Activated naive CD4-positive, alpha-beta T cell (primary cell): ENCODE measurements at places on chromosomes 1 and 21.

GRCh38 chr1:9724706-9725476 lies 73.4 kb downstream of the PIK3CD start:
- DNase-seq, result peak; percentile 63

GRCh38 chr1:226541631-226542622 lies 6.6 kb upstream of the STUM start:
- no peak for DNase-seq

DNA sequence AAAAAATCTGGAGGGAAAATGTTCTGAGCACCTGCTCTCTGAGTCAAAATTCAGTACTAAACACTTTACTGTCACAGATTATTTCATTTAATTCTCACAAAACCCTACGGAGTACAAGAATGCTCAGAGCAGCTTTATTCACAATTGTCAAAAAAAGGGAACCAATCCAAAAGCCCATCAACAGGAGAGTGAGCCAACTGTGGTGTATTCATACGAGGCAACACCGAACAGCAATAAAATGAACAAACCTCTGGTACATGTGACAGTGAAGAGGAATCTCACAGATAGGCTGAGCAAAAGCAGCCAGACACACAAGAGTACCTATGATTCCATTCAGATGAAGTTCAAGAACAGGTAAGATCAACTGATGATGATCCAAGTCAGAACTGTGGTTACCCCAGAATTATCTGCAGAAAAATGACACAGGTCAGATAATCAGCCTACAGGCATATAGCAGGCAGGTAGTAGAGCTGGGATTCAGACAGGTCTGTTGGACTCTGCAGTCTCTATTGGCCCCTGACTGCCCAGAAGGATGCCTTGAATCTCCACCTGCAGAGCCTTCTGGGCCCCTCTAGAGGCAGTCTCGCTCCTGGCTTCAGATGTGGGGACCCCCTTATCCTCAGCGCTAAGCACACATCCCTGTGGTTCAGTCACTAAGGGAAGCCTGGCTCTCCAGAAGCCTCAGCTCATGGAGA lies 19.2 kb downstream of the SLC9A1 start:
- DNase-seq, result no peak

GRCh38 chr1:40898431-40898901 lies 36.3 kb upstream of the CITED4 start:
- DNase-seq, result no peak

GRCh38 chr1:67672260-67672803 lies 12.7 kb upstream of the GADD45A start:
- no peak for DNase-seq

GRCh38 chr1:236280438-236281197 lies 1.1 kb downstream of the ERO1B start:
- no peak for DNase-seq

- DNase-seq, result no peak
These were observed 68.3 kb upstream of the NEK7 start for GRCh38 chr1:198088360-198089071.

GRCh38 chr21:33025106-33025488 lies 638 bp upstream of the OLIG2 start:
- no peak for DNase-seq

- no peak for DNase-seq
These were observed 58.5 kb upstream of the FGGY start for GRCh38 chr1:59238333-59238934.

GRCh38 chr1:54278941-54279422 lies 79.0 kb downstream of the MRPL37 start:
- DNase-seq, result no peak

DNA sequence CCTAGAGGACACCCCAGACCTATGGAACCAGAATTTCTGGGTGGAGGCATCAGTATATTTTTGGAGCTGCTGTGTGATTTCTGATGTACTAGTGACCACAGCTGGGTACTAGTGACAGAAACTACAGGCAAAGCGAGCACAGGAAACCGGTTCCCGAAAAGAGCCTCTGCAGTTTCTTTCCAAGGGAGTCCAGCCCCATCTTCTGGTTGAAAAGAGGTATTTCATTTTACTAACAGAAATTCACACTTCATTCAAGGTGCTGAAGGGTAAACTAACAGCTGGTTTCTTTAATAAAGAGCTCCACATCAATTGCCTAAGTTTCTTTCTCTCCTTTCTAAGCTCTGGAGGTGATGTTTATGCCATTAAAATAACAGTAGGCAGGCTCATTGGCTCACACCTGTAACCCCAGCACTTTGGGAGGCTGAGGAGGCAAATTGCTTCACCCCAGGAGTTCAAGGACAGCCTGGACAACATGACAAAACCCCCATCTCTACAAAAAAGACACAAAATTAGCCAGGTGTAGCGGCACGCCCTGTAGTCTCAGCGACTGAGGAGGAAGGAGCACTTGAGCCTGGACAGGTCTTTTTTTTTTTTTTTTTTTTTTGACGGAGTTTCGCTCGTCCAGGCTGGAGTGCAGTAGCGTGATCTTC lies 22.0 kb downstream of the THAP3 start:
- DNase-seq, result no peak

GRCh38 chr21:44959376-44960091 lies 19.7 kb downstream of the SLX9 start:
- no peak for DNase-seq

- no peak for DNase-seq
These were observed 1531.1 kb downstream of the MRPL39 start for GRCh38 chr21:24076179-24076578.

- DNase-seq, result no peak
These were observed 29.5 kb downstream of the TUT4 start for GRCh38 chr1:52523376-52523775.

DNA sequence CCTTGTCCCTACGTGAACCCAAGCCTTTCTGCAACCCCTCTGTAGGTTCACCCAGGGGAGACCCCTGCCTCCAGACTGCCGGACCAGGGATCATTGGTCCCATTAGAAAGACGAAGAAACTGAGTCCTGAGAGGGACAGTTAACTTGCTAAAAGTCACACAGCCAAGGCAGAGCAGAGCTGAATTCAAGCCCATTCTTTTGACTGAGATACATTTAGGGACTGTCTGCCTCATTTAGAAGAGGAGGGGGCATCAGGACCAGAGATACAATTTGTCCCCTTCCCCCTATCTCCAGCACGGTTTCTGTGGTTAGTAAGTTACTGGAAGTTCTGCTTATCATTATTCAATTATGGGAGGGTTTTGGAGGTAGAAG lies 19.1 kb downstream of the KCNQ4 start:
- DNase-seq, result no peak

DNA sequence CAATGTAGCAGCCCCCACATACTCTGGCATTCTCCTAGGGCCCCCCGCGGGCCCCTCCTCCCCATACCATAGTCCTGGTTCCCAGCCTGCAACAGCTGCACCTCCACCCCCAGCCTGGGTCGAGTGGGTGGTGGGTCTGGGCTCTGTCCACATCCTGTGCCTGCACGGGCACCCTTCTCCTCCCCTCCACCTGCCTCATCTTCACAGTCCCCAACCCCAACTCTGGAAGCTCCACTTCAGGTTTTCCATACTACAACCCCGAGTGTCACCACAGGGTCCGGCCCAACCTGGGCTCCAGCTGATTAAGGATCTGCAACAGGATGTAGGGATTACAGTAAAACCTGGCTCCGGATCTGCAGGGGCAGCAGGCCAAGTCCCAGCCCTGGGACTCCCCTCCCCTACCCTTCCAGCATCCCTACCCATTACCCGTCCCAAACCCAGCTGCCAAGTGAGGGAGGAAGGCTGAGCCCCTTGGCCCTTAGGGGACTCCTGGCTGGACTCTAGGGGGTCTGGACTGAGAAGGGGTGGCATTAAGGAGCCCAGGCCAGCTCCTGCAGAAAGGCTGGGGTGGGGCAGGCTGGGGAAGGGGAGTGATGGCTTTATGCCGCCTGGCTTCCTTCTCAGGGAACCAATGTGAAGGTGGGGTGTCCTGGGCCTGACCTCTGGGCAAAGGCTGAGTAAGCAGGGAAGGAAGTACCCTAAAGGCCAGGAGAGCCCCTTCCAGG lies 116.8 kb downstream of the CASZ1 start:
- DNase-seq, result no peak

DNA sequence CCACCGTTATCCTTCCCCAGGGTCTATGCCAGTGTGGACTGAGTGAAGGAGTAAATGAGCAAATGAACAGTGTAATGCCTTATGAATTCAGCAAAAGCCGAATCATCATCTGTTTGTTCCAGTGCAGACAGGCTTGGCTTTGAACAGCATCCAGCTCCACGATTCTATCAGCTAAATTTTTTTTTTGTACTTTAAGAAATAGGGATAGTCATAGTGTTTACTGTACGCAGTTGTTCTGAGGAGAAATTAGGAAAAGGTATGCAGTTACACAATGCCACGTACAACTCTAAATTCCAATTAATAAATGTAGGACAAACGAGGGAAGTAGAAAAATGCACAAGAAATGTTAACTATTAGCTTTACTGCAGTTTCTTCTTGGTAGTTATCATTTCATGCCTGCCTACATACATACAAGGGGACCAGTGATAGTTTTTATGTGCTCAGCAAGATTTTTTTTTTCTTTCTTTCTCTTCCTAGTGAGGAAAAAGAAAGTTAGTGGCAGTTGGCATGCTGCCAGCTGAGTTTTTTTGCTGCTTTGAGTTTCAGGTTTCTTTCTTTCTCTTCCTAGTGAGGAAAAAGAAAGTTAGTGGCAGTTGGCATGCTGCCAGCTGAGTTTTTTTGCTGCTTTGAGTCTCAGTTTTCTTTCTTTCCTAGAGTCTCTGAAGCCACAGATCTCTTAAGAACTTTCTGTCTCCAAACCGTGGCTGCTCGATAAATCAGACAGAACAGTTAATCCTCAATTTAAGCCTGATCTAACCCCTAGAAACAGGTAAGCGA lies at the start of gene IFI44L:
TSS of gene IFI44L (plus strand) at position 646 of the 777 bp plus-strand sequence. CDS start 7,468 bp downstream, outside the sequence.
- peak; percentile 61 for DNase-seq
